Transverse colon (tissue), 4 donors: ENCODE measurements at places on chromosomes 16 and 17. TPM values are rescaled to one million over a fixed set of nuclear protein-coding genes. Genes with fewer than 3 reads are reported as not detected.
A peak's percentile ranks its signal among the peaks of the same experiment; 100 is the strongest.

The NECAB2 gene
- total RNA-seq, result 0.41 TPM

The ACOX1 gene
- 254 TPM for total RNA-seq

The SLC5A11 gene
- not detected for total RNA-seq

The ZPBP2 gene
- total RNA-seq, result not detected

The KCNJ2 gene
- 37.4 TPM for total RNA-seq

The UTS2R gene
- 0.48 TPM for total RNA-seq

The TMEM92 gene
- total RNA-seq, result 1.9 TPM

The TRPV3 gene
- total RNA-seq, result 5.7 TPM

DNA sequence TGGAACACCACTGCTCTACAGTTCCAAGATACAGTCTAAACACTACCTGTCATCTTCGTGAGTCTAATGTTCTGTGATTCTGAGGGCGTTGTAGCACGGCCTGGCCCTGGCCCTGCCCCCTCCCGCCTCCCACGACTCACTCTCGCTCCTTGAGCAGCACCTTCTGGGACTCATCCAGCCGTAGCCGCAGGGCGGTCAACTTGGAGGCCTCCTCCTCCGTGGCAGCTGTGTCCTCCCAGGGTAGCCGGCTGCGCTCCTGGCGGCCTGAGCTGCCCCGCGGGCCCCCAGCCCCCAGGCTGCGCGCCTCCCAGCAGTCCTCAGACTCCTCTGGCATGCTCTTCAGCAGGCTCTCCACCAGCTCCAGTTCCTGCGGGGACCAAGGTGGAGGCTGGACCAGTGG, 10.6 kb downstream of the CCDC102A start:
- DNase-seq, result no peak
- H3K4me3 ChIP-seq, result no peak overlapping the region
- H3K27ac ChIP-seq, result no peak overlapping the region
- H3K27me3 ChIP-seq, result no peaks in the 10 kb centered on the region
- H3K36me3 ChIP-seq, result no peaks in the 10 kb centered on the region

DNA sequence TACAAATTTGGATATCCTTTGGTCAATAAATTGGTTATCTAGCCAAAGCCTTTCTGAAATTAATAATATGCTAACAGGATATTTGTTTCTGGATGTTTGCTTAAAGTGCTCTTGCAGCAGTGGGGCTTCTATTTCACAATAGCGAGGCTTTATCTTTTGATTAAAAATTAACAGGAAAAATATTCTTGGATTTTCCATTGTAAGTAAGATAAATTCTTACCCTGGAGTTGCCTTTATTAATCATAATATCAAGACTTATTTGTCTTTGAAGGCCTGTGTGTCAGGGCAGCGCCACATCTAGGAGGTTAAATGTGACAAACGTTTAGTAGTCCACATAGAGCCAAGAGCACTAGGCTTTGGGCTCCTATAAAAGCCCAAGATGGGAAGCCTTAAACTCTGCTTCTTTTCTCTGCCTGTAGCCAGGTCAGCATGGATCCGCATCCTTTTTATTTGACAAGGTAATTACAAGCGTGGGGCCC, 5.3 kb downstream of the TMEM97 start:
- H3K27me3 ChIP-seq, result no peaks in the 10 kb centered on the region
- peaks cover 36% of the 10 kb centered on the region for H3K4me1 ChIP-seq
- no peak for DNase-seq
- H3K36me3 ChIP-seq, result no peaks in the 10 kb centered on the region

DNA sequence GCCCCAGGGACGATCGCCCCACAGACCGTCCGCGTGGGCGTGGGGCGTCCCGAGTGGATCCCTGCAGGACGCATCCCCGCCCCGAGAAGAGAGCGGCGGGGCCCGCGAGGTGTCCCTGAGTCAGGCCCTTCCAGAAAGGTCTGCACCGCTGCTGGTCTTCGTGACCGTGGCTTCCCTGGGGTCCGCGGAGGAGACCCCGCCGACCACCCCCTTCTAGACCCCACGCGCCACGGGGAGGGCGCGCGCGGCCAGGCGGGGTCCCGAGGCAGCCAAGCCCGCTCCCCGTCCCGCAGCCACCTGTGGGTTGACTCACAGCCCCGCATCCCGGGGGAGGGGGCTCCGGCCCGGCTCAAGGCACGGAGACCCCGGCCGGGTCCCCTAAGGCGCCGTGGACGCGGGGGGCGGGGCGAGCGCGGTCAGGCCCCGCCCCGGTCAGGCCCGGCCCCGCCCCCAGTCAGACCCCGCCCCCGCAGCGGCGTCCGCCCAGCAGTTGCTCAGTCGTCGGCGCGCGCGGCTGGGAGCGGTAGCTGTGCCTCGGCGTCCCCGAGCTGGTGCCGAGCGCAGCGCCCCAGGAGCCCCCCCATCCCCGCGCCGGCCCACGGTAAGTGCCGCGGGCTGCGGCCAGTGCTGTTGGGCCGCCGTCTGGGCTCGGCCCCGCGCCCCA, at the start of gene BAIAP3:
Gene BAIAP3, plus strand, starts transcription at position 497 of the 664 bp plus-strand sequence. CDS start 4,905 bp downstream, outside the sequence.
- H3K4me1 ChIP-seq, result peaks cover 33% of the 10 kb centered on the region
- peak; percentile 64 for DNase-seq
- peaks cover 60% of the 10 kb centered on the region for H3K27me3 ChIP-seq
- peak within 1 kb of the TSS; percentile 53 for H3K27ac ChIP-seq
- no peak within 1 kb of the TSS for H3K4me3 ChIP-seq

- DNase-seq, result no peak
- H3K36me3 ChIP-seq, result no peaks in the 10 kb centered on the region
- no peak overlapping the region for H3K4me3 ChIP-seq
- peaks cover 18% of the 10 kb centered on the region for H3K27me3 ChIP-seq
Observed at GRCh38 chr16:23029733-23030420, 119.4 kb downstream of the USP31 start.

GRCh38 chr16:83400234-83400633, 407.5 kb upstream of the HSBP1 start:
- no peaks in the 10 kb centered on the region for H3K27me3 ChIP-seq
- no peak for DNase-seq
- no peaks in the 10 kb centered on the region for H3K4me1 ChIP-seq
- no peak overlapping the region for H3K4me3 ChIP-seq

- DNase-seq, result no peak
- no peaks in the 10 kb centered on the region for H3K27me3 ChIP-seq
- H3K27ac ChIP-seq, result no peak overlapping the region
- H3K36me3 ChIP-seq, result no peaks in the 10 kb centered on the region
- H3K4me1 ChIP-seq, result no peaks in the 10 kb centered on the region
Observed at GRCh38 chr16:47386201-47386718, 74.6 kb downstream of the ITFG1 start.

- H3K4me1 ChIP-seq, result peaks cover 5% of the 10 kb centered on the region
- no peak overlapping the region for H3K27ac ChIP-seq
- H3K4me3 ChIP-seq, result no peak overlapping the region
- no peak for DNase-seq
- H3K27me3 ChIP-seq, result no peaks in the 10 kb centered on the region
- peaks cover 43% of the 10 kb centered on the region for H3K36me3 ChIP-seq
Observed at GRCh38 chr16:11756248-11756647, 13.6 kb upstream of the TXNDC11 start.

GRCh38 chr17:41836550-41837196, 641 bp upstream of the NT5C3B start:
- H3K36me3 ChIP-seq, result no peaks in the 10 kb centered on the region
- no peaks in the 10 kb centered on the region for H3K4me1 ChIP-seq
- H3K4me3 ChIP-seq, result peak overlapping the region; percentile 75
- no peaks in the 10 kb centered on the region for H3K27me3 ChIP-seq
- DNase-seq, result no peak
- H3K27ac ChIP-seq, result peak overlapping the region; percentile 71

DNA sequence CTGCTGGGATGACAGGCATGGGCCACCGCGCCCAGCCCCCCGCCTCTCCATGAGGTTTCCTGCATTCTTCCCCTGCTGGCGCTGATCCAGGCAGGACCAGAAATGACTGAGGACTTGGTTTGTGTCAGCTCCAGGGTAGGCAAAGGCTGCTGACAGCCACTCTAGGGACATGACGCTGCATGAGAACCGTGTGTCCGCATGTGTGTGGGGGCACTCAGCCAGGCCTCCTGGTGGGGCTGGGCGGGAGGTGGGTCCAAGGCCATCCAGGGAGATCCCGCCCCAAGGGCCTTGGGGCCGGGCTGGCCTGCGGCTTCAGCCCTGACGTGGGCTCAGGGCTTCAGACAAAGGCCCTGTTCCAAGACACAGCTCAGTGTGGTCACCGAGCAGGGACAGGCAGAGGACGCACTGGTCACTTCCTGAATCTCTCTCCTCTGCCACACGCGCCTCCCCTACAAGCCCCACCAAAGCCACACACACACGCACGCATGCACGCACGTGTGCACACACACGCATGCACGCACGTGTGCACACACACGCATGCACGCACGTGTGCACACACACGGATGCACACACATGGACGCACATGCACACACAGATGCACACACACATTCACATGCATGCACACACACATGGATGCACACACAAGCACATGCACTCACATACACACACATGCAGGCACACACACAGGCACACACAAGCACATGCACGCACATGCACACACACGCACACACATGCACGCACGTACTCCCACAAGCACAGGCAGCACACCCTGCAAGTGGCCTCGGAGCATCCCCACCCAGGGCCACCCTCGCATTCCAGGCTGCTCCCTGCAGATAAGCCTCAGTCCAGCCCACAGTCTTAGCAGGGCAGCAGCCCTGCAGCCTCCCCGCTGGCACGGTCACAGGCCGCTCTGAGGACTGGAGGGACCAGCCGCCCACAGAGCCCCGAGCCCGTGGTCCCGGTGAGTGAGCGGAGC, 5.3 kb upstream of the TMEM204 start:
- H3K27ac ChIP-seq, result no peak overlapping the region
- no peak overlapping the region for H3K4me3 ChIP-seq
- H3K36me3 ChIP-seq, result no peaks in the 10 kb centered on the region
- peaks cover 14% of the 10 kb centered on the region for H3K4me1 ChIP-seq
- H3K27me3 ChIP-seq, result no peaks in the 10 kb centered on the region

GRCh38 chr17:38442548-38442947, 14.3 kb downstream of the ARHGAP23 start:
- no peaks in the 10 kb centered on the region for H3K36me3 ChIP-seq
- no peak overlapping the region for H3K4me3 ChIP-seq
- no peak for DNase-seq
- H3K27ac ChIP-seq, result peak overlapping the region; percentile 26
- no peaks in the 10 kb centered on the region for H3K27me3 ChIP-seq

DNA sequence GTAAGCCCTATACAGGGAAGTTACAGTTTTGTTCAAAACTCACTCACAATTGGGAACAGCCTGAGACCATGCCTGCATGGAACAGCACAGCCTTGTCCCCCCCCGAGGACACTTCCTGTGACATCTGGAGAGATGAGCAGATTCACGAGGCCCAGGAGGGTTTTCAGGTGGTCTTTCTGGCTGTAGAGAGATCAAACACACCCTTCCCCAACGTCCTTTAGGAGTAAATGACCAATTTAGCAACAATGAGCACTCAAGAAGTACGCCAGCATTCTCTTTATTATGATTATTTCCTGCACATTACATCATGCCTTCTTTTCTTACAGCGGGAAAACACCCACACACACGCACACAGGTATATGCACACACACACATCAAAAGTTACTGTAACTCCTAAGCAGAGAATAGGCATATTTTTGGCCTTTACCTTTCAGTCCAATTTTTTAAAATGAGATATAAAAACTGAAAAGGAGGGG, 39.0 kb downstream of the ADCY9 start:
- no peaks in the 10 kb centered on the region for H3K27me3 ChIP-seq
- no peak overlapping the region for H3K4me3 ChIP-seq
- no peak for DNase-seq
- H3K4me1 ChIP-seq, result peaks cover 13% of the 10 kb centered on the region
- no peak overlapping the region for H3K27ac ChIP-seq
